T-cell (primary cell): ENCODE measurements at places on chromosomes 1 and 21. TPM values are rescaled to one million over a fixed set of nuclear protein-coding genes. Genes with fewer than 3 reads are reported as not detected.

The FAM177B gene
- total RNA-seq, result 0.58 TPM

The TMEM52 gene
- total RNA-seq, result 0.93 TPM

The POU3F1 gene
- total RNA-seq, result 0.42 TPM

The EFNA1 gene
- total RNA-seq, result 1.6 TPM

The EDN2 gene
- total RNA-seq, result not detected

The RUNX3 gene
- 220 TPM for total RNA-seq

The CYP4Z1 gene
- total RNA-seq, result not detected

The ATXN7L2 gene
- 12.9 TPM for total RNA-seq
